ENCODE measurements at places on chromosomes 5 and 9.

DNA sequence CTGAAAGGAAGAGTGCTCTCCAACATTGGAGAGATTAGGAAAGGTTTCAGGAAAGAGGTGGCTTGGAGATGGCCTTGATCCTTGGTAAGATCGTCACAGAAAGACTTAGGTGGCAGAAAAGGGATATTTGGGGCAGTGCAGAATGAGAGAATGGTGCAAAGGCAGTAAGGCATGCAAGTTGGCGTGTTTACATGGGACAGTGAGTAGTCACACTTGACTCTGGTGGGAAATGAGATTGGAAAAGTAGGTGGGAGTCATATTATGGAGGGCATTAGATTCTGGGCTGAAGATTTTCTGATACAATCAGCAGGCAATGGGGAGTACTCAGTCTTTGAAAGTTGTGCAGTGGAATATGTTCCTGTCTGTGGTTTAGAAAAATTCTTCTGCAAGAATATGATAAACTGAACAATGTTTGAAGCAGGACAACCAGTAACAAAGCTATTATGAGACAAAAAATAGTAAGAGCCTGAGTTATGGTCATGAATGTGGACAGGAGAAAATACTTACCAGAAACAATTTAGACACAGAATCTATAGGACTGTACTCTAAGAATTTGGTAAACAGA, 76.2 kb upstream of the ANKRD55 start:
- DNase-seq = no peak

GRCh38 chr5:81235287-81236072, 2.4 kb downstream of the CKMT2 start:
- DNase-seq = no peak

DNA sequence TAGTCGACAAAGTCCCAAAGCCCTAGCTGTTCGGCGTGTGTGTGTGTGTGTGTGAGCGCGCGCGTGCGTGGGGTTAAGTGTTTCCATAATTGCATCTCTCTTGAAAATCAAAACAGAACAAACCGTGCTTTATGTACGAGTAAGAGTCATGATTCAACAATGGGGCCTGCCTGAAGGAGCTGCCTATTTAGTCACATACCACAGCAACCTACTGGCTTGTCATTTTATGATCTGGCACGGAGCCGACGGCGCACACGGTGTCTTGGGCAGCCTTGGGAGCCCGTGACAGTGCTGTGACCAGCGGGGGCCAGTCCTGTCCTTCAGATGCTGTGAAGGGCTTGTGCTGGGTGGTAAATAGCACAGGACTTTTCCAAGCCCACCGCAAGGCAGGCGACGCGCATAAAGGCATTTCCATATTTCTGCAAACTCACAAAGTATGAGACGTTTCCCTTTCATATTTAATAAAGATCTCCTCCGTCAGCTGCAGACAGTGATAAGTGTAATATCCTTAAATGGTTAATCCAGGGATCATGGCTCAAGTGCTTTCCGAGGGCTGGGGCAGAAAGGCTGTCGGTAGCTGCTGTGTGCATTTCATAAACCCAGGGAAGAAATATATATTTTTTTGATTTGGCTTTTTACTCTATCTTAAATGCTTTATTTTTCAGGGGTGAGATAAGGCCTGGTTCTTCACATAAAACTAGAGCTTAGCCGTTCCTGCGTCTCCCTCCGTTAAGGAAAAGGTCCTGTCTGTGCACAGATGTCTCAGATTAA, 270.2 kb upstream of the IRX1 start:
- DNase-seq = no peak

GRCh38 chr9:19769213-19769612, 19.6 kb downstream of the SLC24A2 start:
- no peak for DNase-seq

GRCh38 chr5:14081791-14082190, 61.4 kb upstream of the TRIO start:
- DNase-seq = no peak

DNA sequence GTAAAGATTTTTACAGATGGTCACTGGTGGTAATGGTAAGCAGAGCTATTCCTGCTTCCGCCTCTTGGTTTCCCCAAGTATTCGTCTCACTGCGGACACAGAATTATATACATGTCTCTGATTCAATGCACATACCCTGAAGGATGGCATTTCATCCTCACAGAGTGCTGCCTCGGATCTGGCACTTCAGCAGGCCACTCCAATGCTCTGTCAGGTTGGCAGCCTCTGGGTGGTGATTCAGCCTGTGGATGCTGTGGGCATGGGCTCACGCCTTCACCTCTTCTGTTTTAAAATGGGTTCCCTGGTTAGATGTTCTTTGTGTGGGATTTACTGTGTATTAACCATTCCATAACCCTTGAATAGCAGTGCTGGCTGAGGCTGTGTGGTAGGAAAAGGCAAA, 182.6 kb upstream of the ZNF608 start:
- DNase-seq = no peak

GRCh38 chr5:45038366-45038987, 229.7 kb downstream of the MRPS30 start:
- DNase-seq = no peak

GRCh38 chr5:95984287-95984938, 22.8 kb upstream of the ELL2 start:
- DNase-seq = no peak

- DNase-seq = peak; percentile 85
Measured at GRCh38 chr9:27529316-27530278, at the start of gene MOB3B. MOB3B (minus strand) TSS chr9:27529814; CDS start chr9:27455550, 74,264 bp downstream.

- no peak for DNase-seq
Measured at GRCh38 chr9:92270511-92270910, 23.0 kb downstream of the IARS1 start.

GRCh38 chr5:65832603-65833228, 93.7 kb upstream of the ERBIN start:
- no peak for DNase-seq

All from substantia nigra (tissue), 51 donors.